ENCODE measurements at places on chromosomes 6 and 20.

GRCh38 chr6:162343936-162344645, 383.5 kb downstream of the PRKN start:
- no peak for DNase-seq

GRCh38 chr6:28863604-28864325, 60.0 kb downstream of the TRIM27 start:
- peak; percentile 79 for DNase-seq

GRCh38 chr6:85644279-85644762, 1.6 kb upstream of the SYNCRIP start:
- no peak for DNase-seq

DNA sequence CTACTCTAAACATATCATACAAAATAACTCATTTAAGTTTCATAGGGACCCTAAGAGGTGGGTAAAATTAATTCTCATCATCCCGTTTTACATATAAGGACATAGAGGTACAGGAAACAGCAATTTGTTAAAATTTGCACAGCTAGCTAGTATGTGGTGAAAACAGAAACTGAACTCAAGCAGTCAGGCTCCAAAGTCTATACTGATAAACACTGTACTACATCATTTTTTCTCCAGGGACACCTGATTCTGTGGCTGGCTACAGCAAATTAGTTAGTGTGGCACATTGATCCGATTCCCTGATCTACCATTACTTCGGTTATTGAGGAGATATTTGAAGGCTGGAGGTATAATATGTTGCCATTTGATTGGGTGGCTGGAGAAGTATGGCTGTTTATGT, 36.2 kb upstream of the E2F3 start:
- peak; percentile 19 for DNase-seq
